SHP77 (cell line): ENCODE measurements at places on chromosomes 6 and 20.

GRCh38 chr20:63156221-63156671, 59.7 kb downstream of the YTHDF1 start:
- no peak for DNase-seq

DNA sequence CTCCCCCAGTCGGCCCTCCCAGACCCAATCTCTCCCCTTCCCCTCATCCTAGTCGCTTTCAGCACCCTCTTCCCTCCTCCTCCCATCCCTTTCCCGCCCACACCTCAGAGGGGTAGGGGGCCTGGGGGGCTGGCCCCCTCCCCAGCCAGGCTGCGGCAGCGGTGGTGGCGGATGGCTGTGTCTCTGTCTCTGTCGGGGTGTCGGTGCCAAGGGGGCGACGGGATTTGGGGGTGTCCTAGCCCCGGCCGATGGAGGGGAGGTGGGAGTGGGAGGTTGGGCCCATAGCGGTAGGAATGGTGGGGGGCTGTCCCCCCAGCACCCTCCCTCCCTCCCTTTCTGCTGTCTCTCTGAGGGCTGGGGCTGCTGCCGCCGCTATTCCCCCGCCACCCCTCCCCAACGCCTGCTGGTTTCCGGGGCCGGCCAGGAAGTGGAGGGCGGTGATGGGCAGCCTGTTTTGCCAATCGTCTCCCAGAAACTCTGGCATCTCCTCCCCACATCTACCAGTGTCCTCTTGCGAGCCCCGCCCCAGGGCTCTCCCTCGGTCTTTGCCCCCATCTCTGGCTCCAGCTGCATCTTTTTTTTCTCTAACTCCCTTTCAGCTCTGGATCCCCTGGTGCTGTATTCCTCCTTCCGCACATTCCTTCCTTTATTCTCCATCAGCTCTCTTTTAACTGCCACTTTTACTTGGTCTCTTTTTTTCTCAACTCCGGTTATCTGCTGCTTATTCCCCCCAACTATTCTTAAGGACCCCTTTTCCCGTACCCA, at the start of gene AGPAT1:
Gene AGPAT1 (minus strand): TSS at position 374 of the 765 bp plus-strand sequence. CDS start 4,588 bp downstream, outside the sequence.
- DNase-seq: peak; percentile 89

DNA sequence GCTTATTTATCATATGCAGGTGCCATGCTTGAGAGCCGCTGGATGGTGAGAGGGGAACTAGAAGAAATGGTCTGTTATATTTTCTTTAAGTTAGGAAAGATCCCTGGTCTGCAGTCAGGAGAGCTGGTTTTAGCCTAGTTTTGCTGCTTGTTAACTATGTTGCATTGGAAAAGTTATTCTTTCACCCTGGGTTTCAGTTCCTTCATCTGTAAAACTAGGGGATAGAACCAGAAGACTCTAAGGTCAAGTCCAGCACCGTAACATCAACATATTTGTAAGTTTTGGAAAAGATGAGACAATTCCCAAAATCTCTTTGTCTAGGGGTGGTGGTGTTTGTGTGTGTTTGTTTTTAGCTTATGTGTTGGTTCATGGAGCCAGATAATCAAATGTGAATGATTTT, 304.0 kb downstream of the QKI start:
- DNase-seq: no peak

GRCh38 chr20:34211591-34211990, 29.6 kb upstream of the ASIP start:
- DNase-seq: no peak

DNA sequence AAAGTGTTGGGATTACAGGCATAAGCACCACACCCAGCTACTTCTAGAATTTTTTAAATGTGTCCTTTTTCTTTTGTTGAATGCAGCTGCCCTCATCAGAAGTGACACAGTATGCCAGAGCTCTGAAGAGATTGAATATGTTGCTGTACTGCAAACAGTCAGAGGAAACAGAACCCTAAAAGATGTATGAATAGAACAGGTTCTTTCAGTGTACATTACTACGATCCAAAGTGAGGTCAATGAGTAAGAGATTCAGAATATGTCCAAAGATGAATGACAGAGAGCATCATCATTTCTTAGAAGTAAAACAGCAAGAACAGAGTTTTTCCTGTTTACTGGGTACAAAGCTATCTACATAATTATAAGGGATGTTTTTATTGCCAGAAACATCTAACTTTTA, 268.5 kb downstream of the NRN1 start:
- DNase-seq: no peak

GRCh38 chr6:86913795-86914194, 23.5 kb upstream of the HTR1E start:
- no peak for DNase-seq

DNA sequence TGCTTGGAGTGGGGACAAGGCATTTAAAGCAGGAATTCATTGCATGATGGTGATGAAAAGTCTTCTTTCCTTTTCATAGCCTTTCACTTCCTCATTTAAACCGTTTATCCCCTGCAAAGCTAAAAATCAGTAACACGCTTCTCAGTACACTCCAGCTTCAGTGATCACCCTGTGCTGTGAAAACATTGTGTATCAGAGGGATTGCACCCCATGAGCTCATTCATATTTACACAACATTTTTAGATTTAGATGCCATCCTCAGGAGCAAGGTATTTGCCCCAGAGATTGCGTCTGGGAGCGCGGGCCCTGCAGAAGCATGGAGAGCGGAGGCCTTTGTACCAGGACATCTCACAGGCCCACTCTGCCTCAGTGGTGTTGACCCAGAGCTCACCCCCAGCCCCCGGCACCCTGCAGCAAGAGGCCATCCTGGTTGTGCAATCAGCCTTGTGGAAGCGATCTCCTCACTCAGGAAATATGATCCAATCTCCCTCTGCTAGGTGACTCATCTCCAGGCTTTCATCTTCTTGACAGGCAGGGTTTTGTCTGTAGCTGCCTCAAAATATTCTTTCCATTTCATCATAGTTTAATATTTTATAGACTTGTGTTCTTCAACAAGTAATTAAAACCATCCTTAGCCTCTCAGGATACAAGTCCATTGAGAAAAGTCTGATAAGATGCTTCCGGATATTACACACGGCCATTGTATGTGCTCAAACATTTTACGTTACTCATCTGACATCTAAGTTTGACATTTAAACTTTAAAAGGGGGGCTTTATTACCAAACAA, 38.9 kb upstream of the THBS2 start:
- DNase-seq: no peak

DNA sequence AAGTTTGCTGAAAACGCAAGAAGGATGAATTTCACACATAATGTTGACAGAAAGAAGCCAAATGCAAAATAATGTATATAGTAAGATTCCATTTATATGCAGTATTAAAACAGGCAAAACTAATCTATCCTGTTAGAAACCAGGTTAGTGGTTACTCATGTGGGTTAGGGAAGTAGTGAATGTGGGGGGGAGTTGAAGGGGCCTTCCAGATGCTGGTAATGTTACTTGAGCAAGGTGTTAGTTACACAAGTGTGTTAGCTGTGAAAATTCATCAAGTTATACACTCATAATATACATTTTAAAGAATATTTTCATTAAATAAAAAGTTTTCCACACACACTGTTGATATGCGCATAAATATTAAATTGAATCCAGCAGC, 29.8 kb downstream of the USP45 start:
- DNase-seq: no peak

GRCh38 chr6:160344271-160344670, 3.9 kb upstream of the SLC22A3 start:
- DNase-seq: no peak

- DNase-seq: no peak
Observed at GRCh38 chr6:150866991-150867501, 1.5 kb downstream of the MTHFD1L start.

DNA sequence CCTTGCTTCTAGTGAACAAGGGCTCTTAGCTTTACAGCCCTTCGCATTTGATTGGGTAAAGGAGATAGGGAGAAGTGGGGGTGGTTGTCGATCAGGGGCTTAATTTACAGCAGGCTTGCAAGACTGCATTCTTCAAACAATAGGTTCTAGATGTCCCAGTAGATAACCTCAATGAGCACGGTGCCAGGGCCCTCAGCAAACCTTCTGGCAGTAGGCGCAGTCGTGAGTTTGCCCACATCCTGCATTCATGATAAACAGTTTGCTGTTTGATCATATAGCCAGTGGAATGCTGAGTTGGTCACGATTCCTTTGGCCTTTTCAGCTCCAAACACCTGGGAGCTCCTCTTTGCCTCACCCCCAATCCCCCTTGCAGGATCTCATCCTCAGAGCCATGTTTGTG, 27.5 kb downstream of the SUN5 start:
- DNase-seq: no peak
